H4 (cell line): ENCODE measurements at places on chromosomes 11 and 22. TPM values are rescaled to one million over a fixed set of nuclear protein-coding genes. Genes with fewer than 3 reads are reported as not detected.

Gene DUSP8
- total RNA-seq, result 0.45 and 3.2 TPM in 2 replicates

Gene MMP27
- not detected in 2 replicates for total RNA-seq

- DNase-seq, result no peak
Observed at GRCh38 chr11:14079011-14079410, 116.5 kb downstream of the SPON1 start.

- DNase-seq, result peak; percentile 41
Observed at GRCh38 chr11:129061492-129062230, 119.0 kb upstream of the TP53AIP1 start.

- DNase-seq, result peak; percentile 31
Observed at GRCh38 chr22:22687638-22688500, 43.5 kb downstream of the GGTLC2 start.

DNA sequence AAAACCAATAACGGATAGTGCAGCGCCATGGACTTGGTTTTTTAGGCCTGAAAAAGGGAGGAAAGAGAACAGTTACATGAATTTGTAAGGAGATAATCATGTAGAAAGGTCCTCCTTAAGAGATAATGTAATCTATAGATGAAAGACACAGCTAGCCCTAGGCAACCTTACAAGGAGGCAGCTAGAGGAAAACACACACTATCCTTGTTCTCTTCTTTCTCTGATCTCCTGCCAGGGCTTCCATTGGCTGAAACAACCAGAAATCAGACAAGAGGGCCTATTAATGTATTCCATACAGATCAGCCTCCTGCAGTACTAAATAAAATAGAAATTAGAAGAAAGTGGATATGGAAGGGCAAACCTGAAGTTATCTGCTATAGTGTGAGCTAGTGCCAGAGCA, 53.0 kb downstream of the KCNA4 start:
- no peak for DNase-seq
